ENCODE measurements at places on chromosomes 12 and 14. TPM values are rescaled to one million over a fixed set of nuclear protein-coding genes. Genes with fewer than 3 reads are reported as not detected.

DNA sequence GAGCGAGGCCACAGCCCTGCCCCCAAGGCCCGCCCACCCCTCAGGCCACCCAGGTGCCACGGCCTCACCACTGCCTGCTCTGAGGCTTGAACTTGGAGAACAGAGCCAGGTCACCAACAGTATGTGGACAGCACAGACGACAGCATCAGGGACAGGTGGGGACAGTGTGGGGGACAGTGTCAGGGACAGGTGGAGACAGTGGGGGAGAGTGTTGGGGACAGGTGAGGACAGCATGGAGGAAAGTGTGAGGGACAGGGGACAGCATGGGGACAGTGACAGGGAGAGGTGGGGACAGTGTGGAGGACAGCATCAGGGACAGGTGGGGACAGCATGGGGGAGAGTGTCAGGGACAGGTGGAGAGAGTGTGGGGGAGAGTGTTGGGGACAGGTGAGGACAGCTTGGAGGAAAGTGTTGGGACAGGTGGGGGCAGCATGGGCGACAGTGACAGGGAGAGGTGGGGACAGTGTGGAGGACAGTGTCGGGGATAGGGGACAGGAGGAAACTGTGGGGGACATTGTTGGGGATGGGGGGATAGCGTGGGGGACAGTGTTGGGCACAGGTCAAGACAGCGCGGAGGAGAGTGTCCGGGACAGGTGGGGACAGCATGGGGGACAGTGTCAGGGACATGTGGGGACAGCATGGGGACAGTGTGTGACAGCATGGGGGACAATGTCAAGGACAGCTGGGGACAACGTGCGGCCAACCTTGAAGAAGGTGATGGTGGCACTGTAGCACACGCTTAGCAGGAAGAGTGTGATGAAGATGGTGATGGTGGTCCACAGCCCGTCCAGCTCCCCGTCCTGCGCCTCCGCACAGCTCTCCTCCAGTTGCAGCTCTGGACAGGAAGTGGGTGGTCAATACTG, 114.9 kb downstream of the TMEM121 start:
- DNase-seq, result no peak

- DNase-seq, result no peak
Observed at GRCh38 chr14:33936391-33936790, 14.5 kb downstream of the EGLN3 start.

GRCh38 chr12:52926596-52927234, 21.8 kb upstream of the KRT8 start:
- DNase-seq, result no peak

GRCh38 chr12:48189331-48190125, 6.1 kb downstream of the CCDC184 start:
- DNase-seq, result no peak

CYP27B1 gene
- 2.1 TPM for total RNA-seq

GRCh38 chr14:68047906-68048305, 228.3 kb downstream of the RAD51B start:
- no peak for DNase-seq

DNA sequence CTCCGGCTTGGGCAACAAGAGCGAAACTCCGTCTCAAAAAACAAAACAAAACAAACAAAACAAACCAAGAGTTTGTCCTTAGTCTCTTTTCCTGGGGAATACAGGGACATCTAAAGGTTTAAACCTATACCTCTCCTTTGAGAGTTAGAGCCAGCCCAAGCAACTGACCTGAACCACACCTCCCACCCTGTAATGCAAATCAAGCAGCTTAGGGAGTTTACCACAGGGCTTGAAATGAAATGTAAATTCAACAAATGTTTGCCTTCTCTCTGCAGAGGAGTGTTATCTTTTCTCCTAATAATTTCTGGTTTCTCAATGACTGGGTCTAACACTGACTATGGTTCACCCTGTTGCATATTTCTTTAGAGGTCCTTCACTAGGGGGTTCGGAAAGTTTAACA, 16.7 kb downstream of the PPP1CC start:
- no peak for DNase-seq

DNA sequence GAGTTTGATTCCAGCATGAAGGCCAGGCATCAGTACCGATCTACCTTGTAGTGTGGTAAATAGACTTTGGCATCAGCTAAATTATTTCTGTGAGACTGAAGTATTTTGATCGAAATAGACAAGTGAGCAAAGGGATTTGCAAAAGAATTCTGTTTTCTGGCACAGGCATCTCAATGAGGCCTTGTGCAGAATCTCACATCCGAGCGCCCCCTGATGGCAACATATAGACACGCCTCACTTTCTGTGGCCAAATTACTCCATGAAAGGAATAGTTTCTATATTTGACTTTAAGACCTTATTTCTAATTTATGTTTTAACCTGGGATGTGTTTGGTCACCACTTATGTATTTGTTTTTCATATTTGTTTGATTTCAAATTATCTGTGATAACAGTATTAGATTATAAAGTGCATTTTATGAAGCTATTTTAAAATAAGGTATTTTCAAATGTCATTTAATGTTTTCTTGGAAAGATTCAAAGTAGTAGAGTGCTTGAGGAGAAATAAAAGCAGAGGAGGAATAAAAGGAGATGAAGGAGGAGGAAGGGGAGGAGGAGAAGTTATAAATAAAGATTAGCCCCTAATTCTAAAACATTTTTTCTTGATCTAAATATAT, 731.9 kb downstream of the NRXN3 start:
- DNase-seq, result no peak

- no peak for DNase-seq
Observed at GRCh38 chr14:97080991-97081390, 283.8 kb downstream of the VRK1 start.

GRCh38 chr12:52740584-52740983, 36.6 kb downstream of the KRT76 start:
- DNase-seq, result no peak

DNA sequence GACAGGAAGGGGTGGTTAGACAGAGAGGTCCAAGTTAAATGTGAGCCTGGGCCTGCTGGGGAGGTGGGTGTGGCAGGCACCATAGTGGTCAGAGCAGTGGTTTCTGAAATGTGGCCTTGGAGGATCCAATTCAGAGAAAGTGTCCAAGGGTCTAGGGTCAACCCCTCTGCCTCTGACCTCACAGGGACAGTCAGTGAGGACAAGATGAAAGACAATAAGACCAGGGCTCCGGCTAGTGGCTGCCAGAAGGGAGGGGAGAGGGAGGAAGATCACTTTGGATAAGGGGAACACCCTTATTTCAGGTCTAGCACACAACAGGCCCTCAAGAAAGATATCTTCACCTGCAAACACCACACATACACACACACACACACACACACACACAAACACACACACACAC, 335.1 kb downstream of the MED13L start:
- no peak for DNase-seq

GRCh38 chr12:71756054-71756690, 1.5 kb downstream of the RAB21 start:
- no peak for DNase-seq

CPNE6 gene
- 2.2 TPM for total RNA-seq

- DNase-seq, result no peak
Observed at GRCh38 chr12:110304061-110304551, 23.1 kb downstream of the ATP2A2 start.

DNA sequence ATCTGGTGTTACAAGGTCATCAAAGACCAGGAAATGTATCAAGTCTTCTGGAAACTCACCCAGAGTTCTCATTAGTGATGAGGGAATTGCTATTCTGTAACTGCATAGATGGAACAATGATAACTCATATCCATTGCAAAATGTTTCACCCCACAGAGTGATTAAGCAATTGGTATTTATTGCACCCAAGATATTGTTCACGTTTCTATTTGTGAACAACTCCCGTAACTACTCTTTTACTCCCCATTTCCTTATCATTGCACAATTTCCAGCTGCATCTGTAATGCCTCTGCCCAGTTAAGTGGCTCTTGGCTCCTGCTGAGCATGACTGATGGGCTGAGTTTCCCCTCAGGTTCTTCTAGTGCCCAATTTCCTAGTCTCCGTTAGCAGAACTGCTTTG, 108.7 kb upstream of the PRICKLE1 start:
- no peak for DNase-seq

DNA sequence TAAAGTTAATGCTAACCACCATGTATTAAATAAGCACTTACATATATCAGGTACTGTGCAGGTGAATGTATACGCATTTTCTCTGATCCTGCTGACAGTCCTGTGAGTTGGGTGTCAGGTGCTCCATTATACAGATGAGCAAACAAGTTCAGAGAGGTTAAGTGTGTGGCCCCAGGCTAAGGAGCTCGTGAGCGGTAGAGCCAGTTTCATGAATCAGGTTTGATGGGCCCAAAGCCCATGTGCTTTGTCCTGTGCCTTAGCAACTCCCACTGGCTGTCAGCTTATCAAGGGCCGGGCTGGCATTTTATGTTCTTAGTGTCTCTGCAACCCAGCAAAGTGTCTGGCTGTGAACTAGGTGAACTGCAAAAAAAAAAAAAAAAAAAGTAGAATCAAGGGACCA, 701.2 kb upstream of the TBX3 start:
- no peak for DNase-seq

GRCh38 chr14:101774814-101775213, 13.3 kb downstream of the PPP2R5C start:
- no peak for DNase-seq

- DNase-seq, result no peak
Observed at GRCh38 chr12:28367993-28368392, 177.7 kb downstream of the CCDC91 start.

KCNC2 gene
- 0.44 TPM for total RNA-seq

LMNTD1 gene
- 0.76 TPM for total RNA-seq

DNA sequence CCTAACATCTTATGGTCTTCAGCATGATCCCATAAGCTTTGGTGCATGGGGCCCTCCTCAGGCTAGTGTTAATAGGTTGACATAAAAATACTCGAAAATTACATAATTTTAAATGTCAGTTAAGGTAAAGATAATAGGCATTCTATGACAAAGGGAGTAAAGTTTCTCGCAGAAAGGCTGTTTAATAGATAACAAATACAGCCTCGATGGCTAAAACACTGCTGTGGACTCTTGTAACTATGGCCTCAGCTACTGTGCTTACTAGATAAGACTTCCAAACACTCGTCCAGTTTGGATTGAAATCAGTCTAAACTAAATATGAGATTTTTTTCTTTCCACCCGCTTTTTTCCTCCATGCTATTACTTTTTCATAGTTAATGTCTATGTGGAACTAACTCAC, 23.2 kb upstream of the MGST1 start:
- no peak for DNase-seq

DNA sequence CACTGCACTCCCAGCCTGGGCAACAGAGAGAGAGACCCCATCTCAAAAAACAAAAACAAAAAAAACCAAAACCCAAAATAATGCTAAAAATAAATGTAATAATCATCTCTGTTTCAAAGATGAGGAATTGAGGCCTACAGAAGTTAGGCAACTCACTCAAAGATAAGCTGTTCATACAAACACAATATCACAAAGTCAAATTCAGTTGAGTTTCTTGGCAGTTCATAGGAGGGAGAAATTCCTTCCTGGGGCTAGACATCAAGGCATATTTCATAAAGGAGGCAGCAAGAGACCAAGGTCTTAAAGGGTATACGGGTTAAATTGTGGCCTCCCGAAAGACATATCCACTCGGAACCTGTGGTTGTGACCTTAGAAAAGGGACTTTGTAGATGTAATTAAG, 8.7 kb upstream of the TBPL2 start:
- no peak for DNase-seq

DNA sequence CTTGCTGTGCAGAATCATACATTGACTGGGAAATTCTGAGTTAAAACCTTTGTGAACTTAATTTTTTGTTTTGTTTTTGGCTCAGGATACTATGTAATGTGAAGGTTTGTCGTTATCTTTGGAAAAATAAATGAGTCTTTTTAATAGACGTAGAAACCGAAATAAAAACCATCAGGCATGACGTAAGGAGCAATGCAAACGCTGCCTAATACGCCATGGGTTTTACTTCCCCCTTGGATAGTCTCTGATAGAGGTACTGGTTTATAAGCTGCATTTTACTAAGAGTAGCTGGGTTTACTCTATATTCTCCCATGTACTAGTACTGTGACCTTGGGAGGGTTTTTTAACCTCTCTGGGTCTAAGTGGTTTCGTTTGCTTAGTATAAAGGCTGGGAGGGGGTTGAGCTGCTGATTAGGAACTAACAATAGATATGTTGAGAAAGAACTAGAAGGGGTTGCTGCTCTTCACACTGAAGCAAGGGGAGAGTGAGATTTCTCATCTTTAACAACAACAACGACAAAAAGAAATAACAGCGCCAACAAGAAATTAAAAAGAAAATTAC, 66.8 kb upstream of the SLCO1C1 start:
- no peak for DNase-seq
